Left lung (tissue), 14 donors: ENCODE measurements at places on chromosomes 12 and 14. TPM values are rescaled to one million over a fixed set of nuclear protein-coding genes. Genes with fewer than 3 reads are reported as not detected.

DNA sequence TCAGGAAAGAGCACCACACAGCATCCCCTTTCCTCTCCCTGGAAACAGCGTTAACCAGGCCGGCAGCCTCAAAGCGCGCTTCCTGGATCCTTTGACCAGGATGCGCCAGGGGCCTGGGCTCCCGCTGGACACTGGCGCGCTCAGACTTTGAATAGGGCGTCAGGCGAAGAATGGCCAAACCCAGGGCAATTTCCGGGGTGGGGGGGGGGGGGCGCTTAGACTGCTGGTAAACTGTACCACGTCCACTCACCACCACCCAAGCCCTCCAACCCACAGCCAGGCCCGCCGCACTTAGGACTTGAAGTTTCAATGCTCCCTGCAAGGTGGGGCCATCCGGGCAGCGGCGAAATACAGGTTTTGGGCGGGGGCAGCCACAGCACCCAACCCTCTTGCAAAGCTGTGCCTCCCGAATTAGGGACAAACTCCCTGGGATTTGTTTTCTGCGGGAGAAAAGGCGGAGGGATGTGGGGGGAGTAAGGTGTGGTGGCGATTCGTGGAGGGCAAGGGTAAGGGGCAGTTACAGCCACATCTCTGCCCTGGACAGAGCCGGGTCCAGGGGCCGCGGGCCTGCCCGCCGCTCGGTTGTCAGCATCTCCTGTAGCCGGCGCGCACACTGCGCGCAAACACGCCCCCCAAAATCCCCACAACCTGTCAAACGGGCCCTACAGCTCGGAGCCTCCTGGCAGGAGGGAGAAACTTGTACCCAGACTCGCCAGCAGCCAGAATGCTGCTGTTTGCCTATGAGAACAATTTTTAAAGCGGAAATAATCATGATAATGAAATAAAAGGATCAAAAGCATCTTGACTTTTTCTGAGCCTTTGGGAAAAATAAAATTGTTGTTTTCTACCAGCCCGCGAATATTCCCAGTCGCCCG is 958 bp downstream of the RTN1 start:
- no peak for DNase-seq

The CARMIL3 gene
- 1.5 TPM for polyA plus RNA-seq

GRCh38 chr14:33052943-33053342 is 114.3 kb downstream of the NPAS3 start:
- no peak for DNase-seq

The C12orf54 gene
- polyA plus RNA-seq, result 0.67 TPM

The NTF3 gene
- polyA plus RNA-seq, result 3.0 TPM

GRCh38 chr14:95111507-95112164 is 45.7 kb downstream of the DICER1 start:
- no peak for DNase-seq

DNA sequence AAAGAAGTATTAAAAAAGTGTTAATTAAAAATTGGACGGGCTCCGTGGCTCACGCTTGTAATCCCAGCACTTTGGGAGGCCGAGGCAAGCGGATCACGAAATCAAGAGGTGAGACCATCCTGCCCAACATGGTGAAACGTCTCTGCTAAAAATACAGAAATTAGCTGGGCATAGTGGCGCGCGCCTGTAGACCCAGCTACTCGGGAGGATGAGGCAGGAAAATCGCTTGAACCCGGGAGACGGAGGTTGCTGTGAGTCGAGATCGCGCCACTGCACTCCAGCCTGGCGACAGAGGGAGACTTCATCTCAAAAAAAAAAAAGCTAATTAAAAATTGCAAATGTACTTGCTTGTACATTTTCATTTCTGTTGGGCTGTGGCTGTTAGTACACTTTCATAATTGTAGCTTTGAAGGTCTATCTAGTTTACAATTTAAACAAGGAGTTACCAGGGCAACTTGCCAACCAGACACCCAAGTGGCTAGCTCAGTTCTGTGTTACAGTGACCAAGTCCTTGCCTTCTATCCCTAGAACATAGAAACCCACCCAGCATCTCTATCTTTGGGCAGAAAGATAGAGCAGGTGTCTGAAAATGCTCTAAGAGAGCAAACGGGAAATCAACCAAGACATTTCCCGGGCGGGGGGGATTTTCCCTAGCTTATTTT is 1.2 kb downstream of the COA8 start:
- DNase-seq, result no peak

DNA sequence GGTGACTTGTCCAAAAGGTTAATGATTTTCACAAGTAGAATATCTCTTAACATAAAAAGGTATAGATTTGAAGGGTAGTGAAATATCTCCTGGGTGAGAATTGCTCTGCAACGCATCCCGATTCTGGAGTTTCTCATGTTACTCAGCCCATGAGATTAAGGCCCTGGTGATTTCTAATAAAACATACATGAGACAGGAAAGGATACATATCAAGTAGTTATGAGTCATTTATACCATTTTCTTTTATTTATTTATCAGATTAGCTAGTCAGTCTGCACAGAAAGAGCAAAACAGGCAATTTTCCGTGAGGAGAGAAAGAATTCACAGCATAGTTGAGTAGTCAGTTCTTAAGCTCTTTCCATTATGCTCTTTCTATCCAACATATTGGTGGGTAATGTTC is 535.6 kb upstream of the ATP2B1 start:
- DNase-seq, result no peak

DNA sequence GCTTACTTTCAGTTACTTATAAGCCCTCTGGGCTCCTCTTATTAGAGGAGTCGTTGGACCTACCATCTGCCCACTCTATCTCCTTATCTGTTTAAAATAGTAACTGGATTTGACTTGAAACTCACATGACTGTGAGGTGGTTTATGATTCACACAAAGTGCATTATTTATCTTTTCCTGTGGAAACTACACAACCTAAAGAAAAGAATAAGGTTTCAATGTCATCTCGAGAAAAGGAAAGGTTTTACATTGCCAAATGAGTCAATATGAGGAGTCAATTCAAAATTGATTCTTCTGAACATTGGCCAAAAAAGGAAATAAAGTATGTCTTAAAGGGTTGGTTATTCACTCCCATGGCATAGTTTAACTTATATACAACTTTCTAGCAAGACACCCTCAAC is 225.0 kb upstream of the G2E3 start:
- DNase-seq, result no peak

The PMEL gene
- 2.7 TPM for polyA plus RNA-seq

DNA sequence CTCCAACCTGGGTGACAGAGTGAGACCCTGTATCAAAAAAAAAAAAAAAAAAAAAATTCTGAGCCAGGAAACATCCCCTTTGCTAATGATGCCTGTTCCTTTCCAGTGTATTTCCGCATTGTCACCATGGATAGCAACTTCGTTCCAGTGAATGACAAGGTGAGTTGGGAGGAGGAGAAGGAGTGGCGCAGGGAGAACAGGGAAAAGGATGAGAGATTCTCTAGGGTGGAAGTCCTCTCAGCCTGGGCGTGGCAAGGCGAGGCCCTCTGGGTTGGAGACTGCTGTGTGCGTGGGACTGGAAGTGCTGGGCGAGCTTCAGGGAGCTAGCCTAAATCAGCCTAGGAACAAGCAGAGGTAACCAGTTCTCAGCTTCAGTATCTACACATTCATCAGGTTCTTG is 7.2 kb downstream of the A2ML1 start:
- DNase-seq, result no peak

- DNase-seq, result no peak
Measured at GRCh38 chr12:54294152-54294952, 6.5 kb downstream of the NFE2 start.

GRCh38 chr12:79617696-79618095 is 73.1 kb downstream of the PAWR start:
- no peak for DNase-seq

DNA sequence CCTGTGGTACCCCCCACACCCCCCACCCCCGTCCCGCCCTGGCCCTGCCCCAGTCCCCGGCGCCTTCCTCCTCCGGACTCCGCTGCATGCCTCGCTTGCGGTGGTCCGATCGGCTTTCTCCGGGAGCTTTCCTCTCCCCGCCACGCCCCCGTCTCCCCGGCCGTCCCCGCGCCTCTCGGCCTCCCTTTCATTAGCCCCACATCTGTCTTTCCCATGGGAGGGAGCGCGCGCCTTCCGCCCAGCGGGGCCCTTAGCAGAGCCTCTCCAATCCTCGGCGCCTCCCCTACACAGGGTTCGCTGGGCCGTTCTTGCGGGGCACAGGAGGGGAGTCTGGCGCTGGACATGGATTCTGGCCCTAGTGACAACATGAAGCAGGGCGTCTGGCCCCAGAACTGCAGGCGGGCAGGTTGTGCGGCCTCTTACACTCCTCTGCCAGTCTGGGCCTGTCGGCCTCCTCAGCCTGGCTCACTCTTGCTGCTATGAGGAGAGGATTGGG is 1.5 kb upstream of the EFS start:
- DNase-seq, result peak; percentile 87

The SH2B3 gene
- polyA plus RNA-seq, result 22.7 TPM

- DNase-seq, result no peak
Measured at GRCh38 chr12:85277900-85278597, 2.0 kb upstream of the ALX1 start.

GRCh38 chr12:32906399-32907165 is 10.0 kb upstream of the PKP2 start:
- DNase-seq, result no peak

DNA sequence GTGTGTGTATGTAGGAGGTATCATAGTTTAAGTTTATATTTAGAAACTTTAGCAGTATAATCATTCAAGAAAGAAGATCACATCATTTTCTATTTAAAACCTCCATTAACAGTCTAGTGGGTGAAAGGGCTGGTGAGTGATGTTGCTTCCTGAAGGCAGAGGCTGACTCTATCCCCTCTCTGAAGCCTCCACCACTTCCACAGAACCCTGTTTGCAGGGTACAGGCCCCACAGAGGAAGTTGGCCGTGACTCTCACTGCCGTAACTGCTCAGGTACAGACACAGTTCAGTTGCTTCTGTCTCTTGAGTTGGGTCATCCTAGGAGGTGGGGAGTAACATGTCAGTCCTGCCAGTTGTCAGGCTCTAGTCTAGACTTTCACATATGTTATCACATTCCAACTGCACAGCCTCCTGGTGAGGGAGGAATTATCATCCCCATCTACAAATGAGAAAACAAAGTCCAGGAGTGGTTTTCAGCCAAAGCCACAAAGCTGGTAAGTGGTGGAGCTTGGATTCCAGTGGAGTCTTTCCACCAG is 31.5 kb downstream of the CFL2 start:
- no peak for DNase-seq

DNA sequence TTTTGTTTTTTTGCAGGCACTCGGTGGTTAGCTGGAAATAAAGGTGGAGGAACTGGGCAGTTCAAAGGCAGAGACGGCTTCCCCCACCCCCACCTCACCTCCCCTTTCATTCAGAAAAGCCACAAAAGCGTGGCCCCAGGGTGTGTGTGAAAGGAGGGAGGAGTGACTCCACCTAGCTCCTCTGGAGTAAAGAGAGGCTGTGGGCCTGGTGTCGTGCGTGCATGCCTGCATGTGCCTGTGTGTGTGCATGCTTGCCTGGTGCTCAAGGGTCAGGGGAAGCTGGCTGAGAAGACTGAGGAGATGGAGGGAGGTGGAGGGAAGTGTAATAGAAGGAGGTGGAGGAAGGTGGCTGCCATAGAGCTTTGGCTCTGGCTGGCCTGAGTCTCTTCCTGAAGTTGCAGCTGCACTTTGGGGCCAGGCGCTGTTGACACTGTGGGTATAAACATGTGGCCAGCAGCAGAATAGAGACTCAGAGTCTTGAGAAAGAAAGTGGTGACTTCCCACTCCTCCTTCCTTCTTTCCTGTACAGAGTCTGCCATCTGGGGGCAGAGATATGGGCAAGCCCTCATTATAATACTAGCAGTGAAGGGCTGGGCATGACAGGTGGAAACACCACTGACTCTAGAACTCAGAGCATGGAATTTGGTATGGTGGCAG is 36.9 kb upstream of the SINHCAF start:
- DNase-seq, result no peak
